ENCODE measurements at places on chromosomes 1 and 21.

GRCh38 chr1:218394416-218394815 lies 49.3 kb downstream of the TGFB2 start:
- DNase-seq, result no peak

GRCh38 chr1:70358921-70359564 lies 4.5 kb upstream of the ANKRD13C start:
- DNase-seq, result no peak

GRCh38 chr1:109935451-109935900 lies 24.8 kb downstream of the CSF1 start:
- no peak for DNase-seq

DNA sequence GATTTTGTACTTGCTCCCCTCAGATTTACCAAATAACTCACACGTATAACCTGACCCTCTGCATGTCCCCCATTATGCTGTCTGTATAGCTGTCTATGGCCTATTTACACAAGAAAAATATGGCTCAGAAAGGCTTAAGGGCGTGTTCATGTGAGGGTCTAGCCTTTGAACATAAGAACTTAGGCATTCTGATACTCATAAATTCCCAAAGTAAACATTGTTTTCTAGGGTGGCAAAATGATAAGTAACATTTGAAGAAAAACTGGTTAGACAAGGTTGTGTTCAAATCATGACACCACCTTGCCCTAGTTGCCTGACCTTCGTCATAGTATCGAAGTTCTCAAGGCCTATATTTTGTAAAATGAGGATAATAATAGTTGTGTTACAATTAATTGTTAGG lies 394.6 kb downstream of the LRRIQ3 start:
- DNase-seq, result no peak

DNA sequence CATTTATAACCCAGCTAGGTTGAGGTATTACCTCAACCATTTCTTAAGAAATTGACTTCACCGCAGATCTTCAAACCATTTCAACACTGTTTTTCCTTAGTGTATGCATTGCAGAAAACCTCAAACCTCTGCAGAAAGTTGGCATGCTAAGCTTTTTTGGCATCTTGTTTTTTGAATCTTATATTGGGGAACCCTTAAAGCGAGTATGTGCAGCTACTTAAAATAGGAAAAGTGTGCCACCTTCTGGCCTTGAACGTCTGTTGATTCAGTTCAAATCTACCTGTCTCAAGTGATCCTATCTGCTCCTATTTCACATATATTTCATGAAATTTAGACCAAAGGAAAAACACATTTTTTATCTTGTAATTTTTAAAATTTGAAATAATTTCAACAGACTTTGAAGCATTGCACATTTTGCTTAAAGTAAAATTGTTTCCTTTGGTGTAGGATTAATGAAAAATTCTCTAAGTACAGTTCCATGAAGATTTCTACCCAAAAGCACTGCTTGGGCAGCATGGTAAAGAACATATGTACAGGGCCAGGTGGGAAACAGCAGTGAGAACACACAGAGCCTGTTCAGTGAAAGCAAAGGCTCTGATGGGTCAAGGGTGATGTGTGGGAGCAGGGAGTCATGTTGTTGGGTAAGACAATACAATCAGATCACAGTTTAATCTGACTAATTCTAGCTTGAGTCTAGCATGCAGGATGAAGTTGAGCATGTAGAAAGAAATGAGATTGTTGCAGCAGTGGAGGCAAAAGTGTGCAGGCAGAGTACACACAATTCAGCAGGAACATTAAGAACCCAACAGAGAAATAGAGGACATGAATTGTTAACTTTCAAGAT lies 17.2 kb downstream of the HENMT1 start:
- peak; percentile 82 for DNase-seq

DNA sequence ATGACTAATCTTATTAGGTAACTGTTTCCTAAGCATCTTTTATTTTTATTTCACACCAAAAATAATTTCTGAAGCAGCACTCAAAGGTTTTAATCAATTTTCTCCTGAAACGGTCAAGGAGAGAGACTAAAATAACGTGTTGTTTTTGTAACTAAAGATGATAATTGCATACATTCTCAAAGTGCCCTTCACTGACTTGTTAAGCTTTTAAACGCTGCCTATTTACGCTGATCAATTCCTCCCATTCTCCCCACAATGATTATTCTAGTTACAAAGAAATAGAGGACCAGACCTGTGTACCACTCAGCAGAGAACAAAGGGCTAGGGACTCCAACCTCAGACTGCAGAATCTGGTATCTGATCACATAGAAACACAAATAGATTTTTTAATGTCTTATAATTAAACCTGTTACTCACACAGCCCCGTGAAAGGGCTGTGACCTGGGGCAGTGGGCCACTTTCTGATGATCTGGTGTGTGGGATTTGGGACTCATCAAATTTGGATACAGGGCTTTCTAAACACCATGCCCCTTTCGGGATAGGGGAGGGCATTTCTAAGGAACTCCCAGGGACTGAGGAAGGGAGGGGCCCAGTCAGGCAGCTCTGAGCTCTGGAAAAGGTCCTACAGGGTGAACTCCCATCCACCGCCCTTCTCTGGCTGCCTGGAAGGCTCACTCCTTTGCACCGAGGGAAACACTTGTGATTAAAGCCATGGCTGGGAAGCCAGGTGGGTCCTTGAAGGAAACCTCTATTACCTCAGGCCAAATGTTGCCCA lies 65.2 kb downstream of the BCAR3 start:
- DNase-seq, result no peak

GRCh38 chr1:181119093-181119989 lies 30.8 kb downstream of the IER5 start:
- DNase-seq, result peak; percentile 47

DNA sequence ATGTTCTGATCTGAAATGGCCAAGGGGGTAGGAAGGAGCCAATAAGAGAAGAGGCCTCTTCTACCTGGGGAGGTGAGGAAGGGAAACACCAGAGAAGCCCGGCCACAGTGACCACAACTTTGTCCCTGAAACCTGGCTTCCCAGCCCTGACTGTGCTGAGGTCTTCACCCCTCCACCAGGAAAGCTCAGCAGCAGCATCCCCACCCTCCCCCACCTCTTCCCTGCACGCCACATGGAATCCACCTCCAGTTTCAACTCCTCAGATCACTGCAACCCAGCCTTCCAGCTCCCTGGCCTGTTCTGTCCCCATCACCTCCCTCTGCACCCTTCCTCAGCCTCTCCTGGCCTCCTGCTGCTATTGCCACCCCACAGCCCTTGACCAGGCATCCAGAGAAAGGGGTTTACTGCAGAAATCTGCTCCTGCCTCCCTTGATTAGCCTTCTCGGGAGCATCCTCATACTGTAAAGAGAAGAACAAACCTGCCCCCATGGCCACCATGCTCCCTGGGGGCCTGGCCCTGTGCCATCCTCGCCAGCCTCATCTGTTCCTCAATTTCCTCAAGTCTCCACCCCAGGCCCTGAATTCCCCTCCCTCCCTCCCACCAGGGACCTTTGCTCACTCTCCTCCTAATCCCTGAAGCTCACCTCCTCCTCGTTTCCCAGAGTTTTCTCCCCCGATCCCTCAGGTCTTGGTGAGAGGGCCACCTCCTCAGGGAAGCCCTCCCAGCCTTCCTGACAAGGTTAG lies 450.9 kb downstream of the MATN1 start:
- DNase-seq, result no peak

- DNase-seq, result no peak
These were observed 466.8 kb downstream of the KIF26B start for GRCh38 chr1:245621589-245621988.

DNA sequence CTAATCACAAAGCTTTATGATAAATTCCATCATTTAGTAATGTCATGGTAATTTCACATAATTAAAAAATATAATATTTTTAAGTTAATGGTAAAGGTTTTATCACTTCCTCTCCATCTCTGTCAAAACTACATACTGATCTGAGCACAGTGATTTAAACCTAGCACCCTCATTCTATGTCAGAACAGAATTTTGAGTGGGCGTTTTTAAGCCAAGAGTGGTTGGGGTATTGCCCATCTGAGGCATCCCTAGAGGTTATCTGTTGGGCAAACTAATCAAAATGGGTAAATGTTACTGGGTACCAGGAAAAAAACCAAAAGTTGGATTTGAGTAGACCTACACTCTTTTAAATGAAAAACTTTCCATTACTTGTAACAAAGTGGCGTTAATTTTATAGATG lies 100.7 kb upstream of the GFI1 start:
- DNase-seq, result no peak

DNA sequence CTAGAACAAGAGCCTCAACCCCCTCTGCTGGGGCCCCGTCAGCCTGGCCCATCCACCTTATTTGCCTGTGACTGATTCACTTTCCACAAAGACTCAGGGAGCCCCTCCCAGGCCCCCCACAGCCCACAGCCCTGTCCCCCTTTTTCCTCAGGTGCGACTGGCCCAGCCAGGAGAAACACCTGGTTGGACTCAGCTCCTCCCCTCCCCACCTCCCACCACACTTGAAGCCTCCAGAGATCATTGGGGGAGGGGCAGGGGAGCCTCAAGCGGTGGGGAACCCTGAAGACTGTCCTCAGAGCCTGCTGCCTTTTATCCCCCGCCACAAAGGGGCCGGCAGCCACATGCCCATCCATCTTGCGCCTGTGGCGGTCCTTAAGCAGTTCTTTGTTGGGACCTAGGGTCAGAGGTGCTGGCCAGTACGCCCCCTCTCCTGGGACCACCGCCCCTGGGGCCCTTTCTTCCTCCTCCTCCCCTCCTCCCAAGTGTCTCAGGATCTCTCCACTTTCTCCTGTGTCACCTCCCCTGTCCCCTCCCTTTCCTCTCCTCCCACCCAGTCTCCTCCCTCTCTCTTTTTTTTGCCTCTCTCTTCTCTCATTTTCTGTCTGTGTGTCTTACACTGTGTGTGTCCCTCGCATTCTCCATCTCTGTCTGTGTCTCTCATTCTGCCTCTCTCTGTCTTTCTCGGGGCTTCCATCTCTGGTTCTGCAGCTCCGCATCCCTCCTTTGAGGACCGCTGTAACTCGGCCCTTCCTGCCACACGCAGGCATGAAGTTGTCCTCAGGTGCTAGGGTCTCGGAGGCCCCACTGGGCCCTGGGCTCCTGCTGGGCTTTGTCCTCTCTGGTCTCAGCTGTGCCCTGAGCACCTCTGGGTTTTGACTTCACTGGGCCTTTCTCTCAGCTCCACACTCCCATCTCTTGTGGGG lies 12.2 kb downstream of the CRABP2 start:
- no peak for DNase-seq

GRCh38 chr1:232904566-232904965 lies 45.8 kb upstream of the NTPCR start:
- peak; percentile 18 for DNase-seq

GRCh38 chr21:33731447-33731846 lies 89.1 kb downstream of the ITSN1 start:
- peak; percentile 20 for DNase-seq

DNA sequence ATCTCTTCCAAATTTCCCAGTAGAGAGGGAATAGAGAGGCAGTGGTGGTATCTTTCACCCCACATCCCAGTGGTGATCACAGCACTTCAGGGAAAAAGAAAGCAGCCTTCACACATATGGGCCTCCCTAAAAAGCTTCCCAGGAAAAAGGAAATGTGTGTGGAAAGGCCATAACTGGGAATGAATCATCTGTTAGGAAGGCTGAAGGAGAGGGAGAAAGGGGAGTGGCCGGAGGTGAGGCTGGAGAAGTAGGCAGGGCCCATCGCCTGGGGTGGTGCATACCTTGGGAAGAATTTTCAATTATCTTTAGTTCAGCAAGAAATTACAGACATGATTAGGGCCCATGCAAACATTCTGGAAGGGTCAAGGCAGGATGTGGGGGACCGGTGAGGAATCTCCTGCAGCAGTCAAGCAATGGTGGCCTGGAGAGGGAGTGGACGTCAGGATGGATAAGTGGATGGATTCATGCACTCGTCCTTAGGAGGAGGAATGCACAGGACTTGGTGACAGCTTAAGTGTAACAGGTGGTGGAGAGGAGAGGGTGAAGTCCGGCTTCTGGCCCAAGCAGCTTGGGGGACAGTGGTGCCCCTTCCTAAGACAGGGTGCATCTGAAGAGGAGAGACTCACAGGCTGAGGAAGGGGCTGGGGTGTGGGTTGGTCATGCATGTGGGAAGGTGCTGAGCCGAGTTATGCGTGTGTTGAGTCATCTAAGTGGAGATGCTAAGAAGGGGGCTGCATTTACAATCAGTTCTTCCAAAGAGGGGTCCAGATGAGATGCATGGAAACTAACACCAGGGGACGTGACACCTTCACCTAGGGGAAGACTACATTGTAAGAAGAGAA lies 17.9 kb downstream of the HIVEP3 start:
- DNase-seq, result peak; percentile 76

- no peak for DNase-seq
These were observed 34.2 kb downstream of the GJA5 start for GRCh38 chr1:147726168-147726567.

- no peak for DNase-seq
These were observed 123.4 kb downstream of the ATP6V1G3 start for GRCh38 chr1:198417039-198417438.

GRCh38 chr1:243438815-243439214 lies 183.0 kb downstream of the SDCCAG8 start:
- DNase-seq, result no peak

DNA sequence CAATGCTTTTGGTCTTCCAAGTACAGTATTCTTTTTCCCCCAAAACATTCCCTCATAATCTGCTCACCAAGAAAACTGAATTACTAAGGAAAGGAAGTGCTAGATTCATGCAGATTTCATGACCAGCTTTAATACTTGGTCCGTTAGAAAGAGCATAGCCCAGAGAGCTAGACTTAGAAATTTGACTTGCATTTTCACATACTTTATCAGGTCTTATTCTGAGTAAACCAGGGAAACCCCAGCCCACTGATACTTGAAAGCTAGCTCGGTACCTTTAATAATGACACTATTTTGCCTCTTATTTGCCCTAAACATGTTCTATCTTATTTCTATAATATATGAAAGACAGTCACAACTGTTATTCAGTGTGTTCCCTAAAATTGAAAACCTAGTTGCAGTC lies 204.5 kb downstream of the TTLL7 start:
- no peak for DNase-seq

All from fibroblast of villous mesenchyme (primary cell).